Fibroblast of skin of back (primary cell): ENCODE measurements at places on chromosomes 12 and 14.

GRCh38 chr12:116381744-116382685 lies 104.5 kb upstream of the MED13L start:
- peak; percentile 100 for DNase-seq

DNA sequence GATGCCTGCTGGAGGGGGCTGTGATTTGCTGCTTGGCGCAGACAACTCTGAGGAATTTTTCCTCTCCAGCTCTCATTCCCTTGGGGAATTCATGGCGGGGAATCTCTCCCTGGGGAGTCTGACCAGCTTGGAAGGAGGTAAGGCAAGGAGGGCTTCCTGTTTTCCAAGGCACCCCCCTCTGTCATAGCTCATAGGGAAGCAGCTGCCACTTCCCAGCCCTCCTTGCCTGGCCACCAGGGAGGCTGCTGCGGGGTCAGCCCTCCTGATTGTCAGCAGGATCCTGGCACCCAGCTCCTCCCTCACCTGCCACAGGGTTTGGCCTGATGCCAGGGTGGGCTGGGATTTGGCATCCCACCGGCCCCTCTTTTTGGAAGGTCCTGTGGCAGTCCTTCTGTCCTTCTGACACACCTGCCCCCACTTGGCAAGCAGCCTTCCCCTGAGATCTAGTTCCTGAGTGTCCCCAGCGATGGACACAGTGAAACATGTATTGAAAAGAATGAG lies 74.9 kb downstream of the TSPAN9 start:
- peak; percentile 94 for DNase-seq

DNA sequence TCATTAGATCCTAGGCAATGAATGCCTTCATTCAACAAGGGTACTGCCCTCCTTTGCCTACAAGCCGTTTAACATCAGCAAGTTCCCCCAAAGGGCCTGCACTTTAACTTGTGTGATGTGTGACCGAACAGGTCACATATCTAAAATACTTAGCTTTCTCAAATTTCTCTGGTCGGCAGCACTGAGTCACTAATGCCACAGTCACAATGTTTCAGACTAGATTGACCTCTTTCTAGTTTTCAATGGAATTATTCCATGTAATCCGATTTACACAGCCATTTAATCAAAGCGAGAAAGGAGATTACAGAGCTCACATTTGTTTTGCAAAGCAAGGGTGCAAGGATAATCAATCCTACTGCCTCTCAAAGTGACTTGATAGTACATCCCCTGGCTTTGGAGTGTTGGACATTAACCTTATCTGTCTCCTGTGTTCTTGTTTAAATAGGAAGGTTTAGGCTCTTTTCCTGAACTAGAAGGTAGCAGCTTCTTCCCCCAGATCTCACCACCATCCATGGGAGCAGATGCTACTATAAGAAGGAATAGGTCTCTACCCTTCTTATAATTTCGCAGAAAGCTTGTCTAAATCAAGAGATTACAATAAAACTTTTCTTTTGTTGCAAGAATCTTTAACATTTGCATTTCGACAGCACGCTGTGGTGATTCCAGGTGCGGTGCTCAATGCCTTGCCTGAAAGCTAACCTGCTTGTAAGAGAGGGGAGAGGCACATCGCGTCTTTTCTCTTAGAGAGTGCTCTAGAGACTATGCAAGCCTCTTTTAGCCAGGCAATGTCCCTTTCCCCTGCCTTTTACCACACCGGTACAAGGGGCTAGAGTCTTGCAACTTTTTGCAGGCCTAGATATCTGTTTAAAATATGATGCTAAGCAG lies 1.8 kb downstream of the KITLG start:
- peak; percentile 54 for DNase-seq

- DNase-seq: no peak
These were observed 40.0 kb upstream of the PNMA1 start for GRCh38 chr14:73753887-73754795.

- DNase-seq: no peak
These were observed 53.1 kb upstream of the GNG2 start for GRCh38 chr14:51807356-51807755.

DNA sequence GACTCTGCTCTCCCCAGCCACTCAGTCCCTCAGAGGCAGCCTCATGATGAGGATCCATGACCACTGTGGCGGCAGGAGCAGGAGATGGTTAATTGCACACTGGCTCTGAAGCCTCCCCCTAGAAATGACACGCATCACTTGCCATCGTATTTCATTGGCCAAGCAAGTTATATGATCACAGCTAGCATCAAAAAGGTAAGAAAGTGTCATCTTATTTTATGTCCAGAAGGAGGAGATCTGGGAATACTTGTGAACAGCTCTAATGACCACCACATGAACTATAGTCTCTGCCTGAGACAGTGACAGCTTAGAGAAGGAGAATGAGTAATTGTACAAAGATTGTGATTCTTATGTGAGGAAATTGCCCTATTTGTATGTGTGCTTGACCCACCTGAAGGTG lies 363.4 kb downstream of the NUAK1 start:
- peak; percentile 82 for DNase-seq

- no peak for DNase-seq
These were observed 218.4 kb upstream of the C14orf180 start for GRCh38 chr14:104361101-104361591.

- peak; percentile 66 for DNase-seq
These were observed 250.8 kb downstream of the SLC6A15 start for GRCh38 chr12:84661786-84662185.

GRCh38 chr12:65323070-65323469 lies 44.6 kb downstream of the MSRB3 start:
- DNase-seq: no peak

GRCh38 chr12:80551897-80552296 lies 107.9 kb downstream of the PTPRQ start:
- peak; percentile 99 for DNase-seq

DNA sequence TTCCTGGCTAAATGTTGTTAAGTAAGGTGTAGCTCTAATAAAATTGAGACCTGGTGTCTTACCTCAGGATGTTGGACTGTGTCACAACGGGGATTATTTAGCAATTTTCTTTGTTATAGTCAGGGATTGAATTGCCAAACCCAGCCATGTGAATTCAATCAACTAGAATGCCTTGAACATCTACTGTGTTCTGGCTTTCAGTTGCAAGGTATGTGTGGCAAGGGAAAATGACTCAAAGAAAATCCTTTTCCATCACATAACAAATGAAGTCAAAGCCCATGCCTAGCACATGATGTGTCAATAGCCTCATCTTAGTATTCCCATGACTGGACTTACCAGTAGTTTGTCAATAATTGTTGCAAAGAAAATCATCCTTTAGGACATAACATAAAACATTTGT lies 519.8 kb upstream of the FLRT2 start:
- peak; percentile 34 for DNase-seq

DNA sequence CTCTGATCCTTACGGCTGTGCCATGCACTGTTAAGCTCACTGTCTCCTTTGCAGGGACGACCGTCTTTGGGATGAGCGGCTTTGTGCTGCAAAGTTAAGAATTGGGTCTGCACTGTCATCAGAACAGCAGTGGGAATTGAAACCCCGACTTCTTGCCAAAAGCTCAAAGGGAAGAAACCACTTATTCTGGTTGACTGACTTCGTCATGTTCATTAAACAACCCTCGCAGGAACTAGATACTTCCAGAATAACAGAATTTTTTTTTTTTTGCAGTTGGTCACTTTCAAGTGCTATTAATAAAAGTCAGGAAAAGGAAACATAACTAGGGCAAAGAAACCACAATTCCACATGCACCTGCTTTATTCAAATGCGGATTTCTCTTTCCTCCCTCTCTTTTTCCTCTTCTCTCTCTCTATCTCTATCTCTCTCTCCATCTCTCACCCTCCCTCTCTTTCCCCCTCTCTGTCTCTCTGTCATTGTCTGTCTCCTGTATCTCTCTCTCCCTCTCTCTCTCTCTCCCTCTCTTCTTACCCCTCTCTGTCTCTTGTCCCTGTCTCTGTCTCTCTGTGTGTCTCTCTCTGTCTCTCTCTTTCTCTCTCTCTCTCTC lies 12.3 kb upstream of the GLT1D1 start:
- no peak for DNase-seq

DNA sequence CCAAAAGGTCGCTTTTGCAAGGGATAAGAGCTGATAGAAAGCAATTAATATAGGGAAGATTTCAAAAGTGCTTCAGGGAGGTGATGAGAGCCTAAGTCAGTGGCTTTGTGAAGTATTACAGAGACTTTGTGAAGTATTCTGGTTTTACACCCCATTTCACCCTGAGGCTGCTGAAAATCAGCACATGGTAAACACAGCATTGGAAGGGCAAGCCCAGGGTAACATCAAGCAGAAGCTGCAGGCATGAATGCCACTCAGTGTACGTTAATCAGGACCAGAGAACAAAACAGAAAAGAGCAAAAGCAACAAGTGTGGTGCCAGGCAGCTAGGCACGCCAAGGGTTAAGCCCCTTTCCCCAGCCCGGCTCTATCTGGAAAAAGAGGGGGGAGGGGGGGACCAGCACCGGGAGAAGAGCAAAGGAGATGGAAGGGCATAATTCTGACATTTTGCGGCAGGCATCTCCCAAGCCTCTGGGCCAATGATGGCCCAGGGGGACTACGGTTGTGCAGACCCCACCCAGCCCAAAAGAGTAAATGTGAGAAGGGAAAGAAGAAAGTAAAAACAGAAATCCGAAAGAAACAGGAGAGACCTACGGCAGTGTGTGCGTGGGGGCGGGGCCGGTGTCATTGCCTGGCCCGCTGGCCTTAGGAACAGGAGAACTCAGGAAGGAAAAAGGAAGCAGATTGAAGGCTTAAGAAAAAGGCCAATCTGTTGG lies 58.9 kb downstream of the DHRS2 start:
- no peak for DNase-seq

DNA sequence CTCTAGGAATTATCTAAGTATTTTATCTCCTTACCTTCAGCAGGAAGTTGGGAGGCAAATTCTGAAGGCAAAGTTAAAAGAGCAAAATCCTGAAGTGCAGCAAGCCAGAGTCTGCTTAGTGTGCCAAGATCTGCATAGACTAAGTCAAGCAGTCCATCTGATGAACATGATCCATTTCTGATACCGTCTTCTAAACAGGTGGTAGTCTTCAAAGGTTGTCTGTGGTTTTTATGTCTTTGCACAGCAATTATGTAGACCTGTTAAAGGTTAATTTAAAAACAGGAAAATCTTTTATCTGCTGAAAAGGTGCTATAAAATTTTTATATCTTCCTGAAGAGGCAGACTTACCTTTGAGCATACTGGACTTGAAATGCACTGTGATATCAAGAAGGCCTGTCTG lies 105.3 kb upstream of the HECTD1 start:
- no peak for DNase-seq

DNA sequence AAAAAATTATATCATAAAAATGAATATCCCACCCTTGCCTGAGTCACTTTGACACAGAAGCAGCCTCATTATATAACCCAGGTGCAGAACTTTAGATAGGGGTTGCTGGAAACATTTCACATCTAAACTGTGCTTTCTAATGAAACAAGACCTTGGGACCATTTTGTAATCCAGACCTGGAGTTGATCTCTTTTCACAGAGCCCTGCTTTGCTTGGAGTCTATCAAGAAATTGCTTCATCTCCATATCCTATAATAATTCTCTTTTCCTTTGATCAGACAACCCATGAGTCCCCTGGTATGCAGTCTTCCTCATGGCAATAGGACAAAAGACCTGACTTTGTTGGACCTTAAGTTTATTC lies 76.3 kb downstream of the HSD17B6 start:
- no peak for DNase-seq

GRCh38 chr12:32761716-32762115 lies 6.0 kb upstream of the YARS2 start:
- DNase-seq: no peak

GRCh38 chr14:56088941-56089340 lies 29.3 kb upstream of the PELI2 start:
- no peak for DNase-seq

- peak; percentile 82 for DNase-seq
These were observed 3.4 kb downstream of the APOLD1 start for GRCh38 chr12:12788675-12789368.

DNA sequence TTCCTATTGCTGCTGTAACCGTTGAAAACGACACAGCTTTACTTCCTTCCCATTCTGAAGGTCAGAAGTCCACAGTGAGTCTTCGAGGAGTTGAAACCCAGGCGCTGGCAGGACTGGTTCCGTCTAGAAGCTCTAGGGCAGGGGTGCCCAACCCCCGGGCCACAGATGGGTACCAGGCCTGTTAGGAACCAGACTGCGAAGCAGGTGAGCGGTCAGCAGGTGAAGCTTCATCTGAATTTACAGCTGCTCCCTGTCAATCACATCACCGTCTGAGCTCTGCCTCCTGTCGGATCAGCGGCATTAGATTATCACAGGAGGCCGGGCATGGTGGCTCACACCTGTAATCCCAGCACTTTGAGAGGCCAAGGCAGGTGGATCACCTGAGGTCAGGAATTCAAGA lies 12.6 kb upstream of the SFSWAP start:
- DNase-seq: no peak

DNA sequence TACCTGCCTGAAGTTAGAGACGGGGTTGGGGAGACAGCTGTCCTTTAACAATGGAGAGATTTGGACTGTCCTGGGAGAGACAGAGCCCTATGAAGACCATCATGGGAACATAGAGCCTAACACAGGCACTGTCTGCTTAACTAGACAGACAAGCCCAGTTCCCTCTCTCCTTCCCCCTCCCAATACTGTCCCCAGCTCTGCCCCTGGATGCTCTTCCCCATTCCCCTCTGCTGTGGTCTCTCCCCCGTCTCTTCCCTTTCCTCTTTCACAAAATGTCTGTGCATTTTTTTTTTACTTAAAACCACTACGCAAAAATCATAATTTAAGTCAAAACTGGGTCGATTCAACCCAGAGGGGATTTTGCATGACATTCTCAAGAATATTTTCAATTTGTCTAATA lies 232.9 kb downstream of the CHST11 start:
- no peak for DNase-seq

GRCh38 chr14:31326111-31326510 lies 94.2 kb downstream of the HEATR5A start:
- DNase-seq: peak; percentile 30

- no peak for DNase-seq
These were observed 41.1 kb downstream of the GLRX5 start for GRCh38 chr14:95575840-95576473.

DNA sequence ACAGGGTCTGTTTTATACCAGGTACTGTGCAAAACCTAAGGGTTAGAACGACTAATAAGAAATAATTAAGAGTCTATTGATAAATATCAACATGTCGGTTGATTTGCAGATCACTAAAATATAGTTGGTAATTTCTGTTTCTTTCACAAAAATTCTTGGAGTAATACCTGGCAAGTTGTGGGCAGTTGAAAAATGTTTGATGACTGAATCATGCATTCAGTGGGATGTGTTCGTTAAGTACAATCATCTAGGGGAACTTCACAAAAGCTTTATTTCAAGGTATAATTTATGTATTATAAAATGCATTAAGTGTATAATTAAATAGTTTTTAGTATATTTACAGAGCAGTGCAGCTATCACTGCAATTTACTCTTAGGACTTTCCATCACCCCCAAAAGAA lies 120.0 kb downstream of the KCNA5 start:
- DNase-seq: no peak

DNA sequence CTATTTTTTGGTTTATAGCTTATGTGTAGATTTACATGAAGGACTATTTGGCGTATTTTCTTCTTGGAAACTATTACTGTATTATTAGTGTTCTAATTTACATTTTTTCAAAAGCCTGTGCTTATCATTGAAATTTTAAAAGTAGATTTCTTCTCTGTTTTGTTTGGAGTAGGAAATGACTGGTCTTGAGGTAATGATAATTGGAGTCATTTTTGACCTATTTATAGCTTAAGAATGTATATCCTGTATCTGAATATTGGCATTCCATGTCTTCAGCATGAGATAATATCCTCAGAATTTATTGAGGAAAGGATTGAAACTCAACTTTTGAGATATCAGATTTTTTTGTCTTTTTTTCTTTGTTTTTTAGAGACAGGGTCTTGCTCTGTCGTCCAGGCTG lies 193.4 kb downstream of the ERC1 start:
- peak; percentile 84 for DNase-seq
